ENCODE measurements at places on chromosomes 2 and 18.
A peak's percentile ranks its signal among the peaks of the same experiment; 100 is the strongest.

- no peak for DNase-seq
Observed at GRCh38 chr18:35331367-35332087, 12.7 kb downstream of the ZNF24 start.

GRCh38 chr2:200131307-200131706, 175.2 kb upstream of the SPATS2L start:
- no peak for DNase-seq

GRCh38 chr2:240209493-240209892, 69.0 kb upstream of the OTOS start:
- DNase-seq, result no peak

DNA sequence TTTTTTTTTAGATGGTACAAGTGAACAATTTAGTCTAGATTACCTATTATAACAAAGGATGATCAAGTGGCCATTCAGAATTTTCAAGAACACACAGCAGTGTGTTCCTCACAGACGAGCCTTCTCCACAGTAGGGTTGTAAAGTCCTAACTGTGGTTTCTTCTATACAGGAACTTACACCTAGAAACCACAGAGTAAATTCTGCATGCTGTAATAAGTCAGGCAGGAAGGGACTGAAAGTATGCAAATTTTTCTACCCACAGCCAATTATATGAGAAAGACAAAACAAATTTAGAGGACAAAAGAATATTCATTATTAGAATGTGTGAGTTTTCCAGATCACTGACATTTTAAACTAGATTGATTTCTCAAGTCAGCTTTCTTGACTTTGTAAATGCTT, 99.5 kb downstream of the RBMS1 start:
- no peak for DNase-seq

- DNase-seq, result no peak
Observed at GRCh38 chr2:233147829-233148167, 87.7 kb downstream of the INPP5D start.

GRCh38 chr2:203002054-203002821, 12.4 kb upstream of the NBEAL1 start:
- no peak for DNase-seq

DNA sequence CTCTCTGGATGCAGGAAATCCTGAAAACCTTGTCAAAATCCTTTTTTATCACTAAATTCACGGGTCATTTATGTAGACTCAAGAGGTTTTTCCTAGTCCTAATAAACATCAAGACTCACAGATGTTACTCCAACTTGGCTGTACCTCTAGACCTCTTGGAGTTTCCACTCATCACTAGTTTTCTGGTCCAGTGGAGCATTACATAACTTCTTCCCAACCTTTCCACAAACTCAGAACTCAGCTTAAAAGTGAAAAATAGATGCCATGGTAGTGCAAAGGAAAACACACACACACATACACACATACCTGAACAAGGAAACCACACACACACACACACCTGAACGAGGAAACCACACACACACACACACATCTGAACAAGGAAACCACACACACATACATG, 807.2 kb downstream of the LRP1B start:
- no peak for DNase-seq

- no peak for DNase-seq
Observed at GRCh38 chr2:229783108-229783721, 68.9 kb upstream of the DNER start.

GRCh38 chr2:223944703-223945531, at the start of gene WDFY1:
WDFY1 (minus strand) TSS chr2:223945335; CDS start chr2:223945284, 51 bp downstream.
- DNase-seq, result peak; percentile 68

- DNase-seq, result no peak
Observed at GRCh38 chr2:14018620-14019019, 613.9 kb upstream of the LRATD1 start.

GRCh38 chr18:25075783-25076182, 276.2 kb downstream of the ZNF521 start:
- no peak for DNase-seq

DNA sequence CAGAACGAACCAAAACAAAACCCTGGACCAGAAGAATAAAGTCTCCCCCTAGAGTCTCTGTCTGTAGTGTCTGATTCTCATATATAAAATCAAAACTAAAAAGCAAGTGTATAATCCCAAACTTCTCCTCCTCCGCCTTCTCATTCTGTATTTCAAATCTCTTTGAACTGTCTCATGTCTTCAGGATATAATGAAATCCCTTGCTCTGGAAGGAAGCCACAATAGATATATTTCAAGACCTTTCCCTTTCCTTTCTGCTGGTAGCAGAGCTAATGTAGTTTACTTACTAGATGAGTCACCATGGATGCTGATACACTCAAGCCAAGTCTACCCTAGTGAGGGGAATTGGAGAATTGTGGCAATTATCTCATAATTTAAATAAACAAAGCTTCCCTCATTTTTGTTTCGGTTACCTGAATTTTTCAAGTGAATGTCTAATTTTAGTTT, 33.5 kb upstream of the CCDC93 start:
- DNase-seq, result no peak

- DNase-seq, result no peak
Observed at GRCh38 chr2:6069381-6069780, 377.2 kb downstream of the SOX11 start.

GRCh38 chr18:70931942-70932814, 643.3 kb downstream of the SOCS6 start:
- DNase-seq, result no peak
